GM12892 (cell line): ENCODE measurements at places on chromosomes 2 and 18.

DNA sequence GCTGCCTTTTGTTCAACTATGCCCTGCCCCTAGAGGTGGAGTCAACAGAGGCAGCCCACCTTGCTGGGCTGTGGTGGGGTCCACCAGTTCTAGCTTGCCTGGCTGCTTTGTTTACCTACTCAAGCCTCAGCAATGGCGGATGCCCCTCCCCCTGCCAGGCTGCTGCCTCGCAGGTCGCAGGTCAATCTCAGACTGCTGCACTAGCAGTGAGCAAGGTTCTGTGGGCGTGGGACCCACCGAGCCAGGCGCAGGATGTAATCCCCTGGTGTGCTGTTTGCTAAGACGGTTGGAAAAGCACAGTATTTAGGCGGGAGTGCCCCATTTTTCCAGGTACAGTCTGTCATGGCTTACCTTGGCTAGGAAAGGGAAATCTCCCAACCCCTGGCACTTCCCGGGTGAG is 133.0 kb upstream of the VWC2L start:
- no peak for DNase-seq

- DNase-seq = no peak
Observed at GRCh38 chr2:241066893-241067341, 35.2 kb downstream of the MTERF4 start.

DNA sequence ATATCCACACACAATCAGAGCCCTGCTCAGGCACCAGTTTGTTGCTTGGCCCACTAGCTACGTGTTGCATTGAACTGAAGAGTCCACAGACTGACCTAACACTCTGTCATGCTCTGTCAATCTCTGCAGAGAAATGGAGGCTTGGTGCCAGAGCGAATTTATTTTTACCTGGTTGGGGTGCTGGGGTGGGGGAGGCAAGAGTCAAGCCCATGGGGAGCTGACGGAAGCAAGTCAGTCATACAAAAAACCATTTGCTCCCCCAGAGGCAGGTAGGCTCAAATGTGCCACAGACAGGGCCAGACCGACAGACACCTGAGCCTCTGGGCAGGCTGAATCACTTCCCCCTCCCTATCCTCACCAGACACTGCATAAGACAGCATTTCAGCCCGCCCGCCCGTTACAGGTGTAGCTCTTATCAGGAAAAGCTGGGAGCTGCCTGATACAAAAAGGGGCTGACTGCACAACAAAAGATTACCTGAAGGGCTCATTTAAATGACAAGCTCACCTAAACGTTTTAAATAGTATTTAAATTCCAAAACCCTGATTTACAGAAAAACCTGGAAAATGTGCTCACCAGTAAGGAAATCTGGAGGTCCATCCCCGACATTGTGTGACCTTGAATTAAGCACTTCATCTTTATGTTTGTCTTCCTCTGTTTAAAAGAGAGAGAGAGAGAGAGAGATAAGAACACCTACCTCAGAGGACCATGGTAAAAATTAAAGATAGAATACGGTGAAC is 2.1 kb upstream of the PCBP1 start:
- no peak for DNase-seq

- no peak for DNase-seq
Observed at GRCh38 chr2:8629402-8629801, 52.5 kb upstream of the ID2 start.

- no peak for DNase-seq
Observed at GRCh38 chr2:19733951-19734425, 167.8 kb downstream of the TTC32 start.

GRCh38 chr2:212064318-212064717 is 474.3 kb downstream of the ERBB4 start:
- no peak for DNase-seq

GRCh38 chr18:56652802-56653201 is 1.6 kb downstream of the WDR7 start:
- no peak for DNase-seq

GRCh38 chr2:233455491-233455890 is 101.2 kb downstream of the DGKD start:
- no peak for DNase-seq

DNA sequence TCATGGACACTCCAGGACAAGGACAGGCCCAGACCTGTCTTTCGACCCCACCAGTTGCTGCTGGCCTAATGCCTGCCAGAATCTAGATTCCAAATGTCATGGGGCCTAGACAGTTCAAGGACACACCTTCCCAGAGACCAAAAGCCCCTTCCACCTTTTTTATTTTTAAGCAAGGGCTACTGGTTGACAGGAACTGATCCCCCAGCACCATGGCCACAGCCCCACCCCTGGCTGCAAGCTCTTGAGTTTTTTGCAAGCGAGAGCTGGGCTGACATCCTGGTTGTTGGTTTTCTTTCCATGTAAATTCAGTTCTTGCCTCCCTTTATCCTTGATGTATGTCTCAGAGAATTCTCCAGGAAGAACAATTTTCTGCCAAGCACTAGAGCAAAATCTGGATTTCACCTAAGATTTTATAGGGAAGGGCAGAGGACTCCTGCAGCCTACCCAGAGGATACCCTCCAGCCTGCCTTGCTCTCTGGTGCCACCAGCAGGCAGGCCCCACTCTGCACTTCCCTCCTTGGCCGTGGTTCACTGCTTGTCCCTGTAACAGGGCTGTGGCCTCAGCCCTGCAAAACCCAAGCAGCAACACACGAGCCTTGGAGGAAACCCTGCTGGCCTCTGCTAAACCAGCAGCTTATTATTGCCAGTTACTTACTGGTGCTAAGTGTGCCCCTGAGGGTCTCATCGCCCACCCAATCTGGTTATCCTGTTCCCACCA is 97.7 kb downstream of the TWIST2 start:
- no peak for DNase-seq

DNA sequence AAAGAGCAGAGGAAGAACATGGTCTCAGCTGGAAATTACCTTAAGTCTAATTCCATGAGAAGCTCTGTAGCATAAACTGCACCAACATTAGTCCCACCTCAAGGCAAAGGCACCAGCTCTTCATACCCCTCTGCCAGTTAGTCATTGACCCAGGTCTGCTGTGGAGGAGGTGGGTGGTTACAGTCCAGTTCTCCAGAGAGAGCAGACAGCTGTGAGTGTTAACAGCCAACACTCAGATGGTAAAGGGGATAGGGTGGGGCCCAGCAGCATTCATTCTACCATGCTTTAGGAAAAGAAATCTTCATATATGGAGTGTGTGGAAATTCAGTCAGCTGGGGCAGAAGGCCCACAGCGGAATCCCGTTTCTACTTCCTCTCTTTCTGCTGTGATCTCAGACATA is 159.7 kb upstream of the FBXO11 start:
- DNase-seq = no peak

GRCh38 chr2:182355815-182356214 is 71.0 kb downstream of the PDE1A start:
- no peak for DNase-seq

- DNase-seq = no peak
Observed at GRCh38 chr2:24793761-24794435, 673 bp downstream of the CENPO start.

GRCh38 chr2:144456680-144457079 is 63.2 kb downstream of the ZEB2 start:
- no peak for DNase-seq

GRCh38 chr2:8435608-8436007 is 246.2 kb upstream of the ID2 start:
- no peak for DNase-seq

- DNase-seq = no peak
Observed at GRCh38 chr2:46236006-46236875, 61.0 kb upstream of the EPAS1 start.

DNA sequence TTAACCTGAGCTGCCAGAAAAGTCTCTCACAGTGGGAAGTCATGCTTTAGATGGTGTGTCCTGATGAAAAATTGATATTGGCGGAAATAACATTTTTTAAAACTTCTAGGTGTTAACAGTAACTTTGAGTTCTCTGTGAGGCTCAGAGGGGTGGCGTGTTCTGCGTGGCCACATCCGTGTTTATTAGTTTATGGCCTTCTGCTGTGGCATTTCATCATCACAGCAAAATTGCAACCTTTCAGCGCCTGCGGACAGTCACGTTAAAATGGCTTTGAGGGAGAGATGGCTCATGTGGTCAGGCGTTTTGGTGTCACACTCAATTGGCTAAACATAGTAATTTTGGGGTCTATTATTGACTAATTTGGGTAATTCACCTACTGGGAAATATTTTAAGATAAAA is 42.4 kb downstream of the KLHL29 start:
- DNase-seq = no peak
